ENCODE measurements at places on chromosomes 12 and 14.

GRCh38 chr12:9730011-9730410 is 2.9 kb downstream of the CLECL1 start:
- no peak for DNase-seq

- no peak for DNase-seq
Measured at GRCh38 chr14:102095231-102095870, 8.5 kb upstream of the HSP90AA1 start.

- no peak for DNase-seq
Measured at GRCh38 chr14:82113710-82114109, 580.1 kb upstream of the SEL1L start.

DNA sequence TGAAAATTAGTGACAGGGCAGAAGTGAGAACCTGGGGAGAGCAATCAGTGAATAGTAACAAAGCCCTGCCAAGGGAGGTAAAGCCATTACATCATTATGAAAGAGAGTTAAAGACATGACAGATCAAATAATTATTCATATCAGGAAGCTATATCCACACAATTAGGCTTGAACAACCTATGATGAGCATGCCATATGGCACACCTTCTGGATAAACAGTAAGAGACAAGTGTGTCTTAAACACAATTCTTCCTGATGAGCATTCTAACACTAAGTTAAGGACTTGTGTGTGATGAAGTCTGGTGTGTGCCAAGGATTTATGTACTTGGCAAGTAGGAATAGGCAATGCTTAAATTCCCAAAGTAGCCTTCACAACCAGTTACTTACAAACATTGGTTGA is 76.1 kb downstream of the GALNT4 start:
- no peak for DNase-seq

GRCh38 chr14:27427796-27428195 is 830.0 kb upstream of the NOVA1 start:
- DNase-seq = no peak

DNA sequence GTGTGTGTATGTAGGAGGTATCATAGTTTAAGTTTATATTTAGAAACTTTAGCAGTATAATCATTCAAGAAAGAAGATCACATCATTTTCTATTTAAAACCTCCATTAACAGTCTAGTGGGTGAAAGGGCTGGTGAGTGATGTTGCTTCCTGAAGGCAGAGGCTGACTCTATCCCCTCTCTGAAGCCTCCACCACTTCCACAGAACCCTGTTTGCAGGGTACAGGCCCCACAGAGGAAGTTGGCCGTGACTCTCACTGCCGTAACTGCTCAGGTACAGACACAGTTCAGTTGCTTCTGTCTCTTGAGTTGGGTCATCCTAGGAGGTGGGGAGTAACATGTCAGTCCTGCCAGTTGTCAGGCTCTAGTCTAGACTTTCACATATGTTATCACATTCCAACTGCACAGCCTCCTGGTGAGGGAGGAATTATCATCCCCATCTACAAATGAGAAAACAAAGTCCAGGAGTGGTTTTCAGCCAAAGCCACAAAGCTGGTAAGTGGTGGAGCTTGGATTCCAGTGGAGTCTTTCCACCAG is 31.5 kb downstream of the CFL2 start:
- no peak for DNase-seq

DNA sequence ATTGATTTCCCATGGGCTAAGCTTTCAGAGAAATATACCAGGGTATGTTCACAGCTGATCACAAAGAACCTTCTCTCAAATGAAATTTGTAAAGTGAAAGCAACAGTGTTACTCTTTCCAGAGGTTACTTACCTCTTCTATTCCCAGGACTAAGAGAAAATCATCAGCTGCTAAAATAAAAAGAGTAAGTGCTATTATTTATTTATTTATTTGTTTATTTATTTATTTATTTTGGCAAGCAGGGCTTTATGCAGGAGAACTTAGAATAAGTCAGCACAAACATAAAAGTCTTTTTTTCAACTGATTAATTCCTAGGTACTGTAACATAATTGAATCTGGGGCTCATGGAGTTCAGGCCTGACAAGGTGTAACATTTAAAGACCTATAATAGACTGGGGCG is 93.9 kb upstream of the SYT10 start:
- no peak for DNase-seq

DNA sequence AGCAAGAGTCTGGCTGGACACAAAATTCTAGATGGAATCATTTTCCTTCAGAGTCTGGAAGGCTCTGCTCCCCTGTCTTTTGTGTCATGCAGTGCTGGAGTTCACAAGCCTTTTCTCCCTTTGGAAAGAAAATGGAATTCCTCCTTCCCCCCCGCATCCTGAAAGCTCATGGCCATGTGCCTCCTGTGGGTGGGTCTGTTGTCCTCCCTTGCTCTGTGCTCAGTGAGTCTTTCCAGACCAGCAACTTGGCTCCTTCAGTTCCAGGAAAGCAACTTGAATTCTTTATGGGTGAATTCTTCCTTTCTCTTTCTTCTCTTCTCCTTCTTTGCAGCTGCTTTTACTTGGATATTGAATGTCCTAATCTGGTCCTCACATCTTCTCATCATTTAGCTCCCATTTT is 70.2 kb downstream of the TUNAR start:
- no peak for DNase-seq

DNA sequence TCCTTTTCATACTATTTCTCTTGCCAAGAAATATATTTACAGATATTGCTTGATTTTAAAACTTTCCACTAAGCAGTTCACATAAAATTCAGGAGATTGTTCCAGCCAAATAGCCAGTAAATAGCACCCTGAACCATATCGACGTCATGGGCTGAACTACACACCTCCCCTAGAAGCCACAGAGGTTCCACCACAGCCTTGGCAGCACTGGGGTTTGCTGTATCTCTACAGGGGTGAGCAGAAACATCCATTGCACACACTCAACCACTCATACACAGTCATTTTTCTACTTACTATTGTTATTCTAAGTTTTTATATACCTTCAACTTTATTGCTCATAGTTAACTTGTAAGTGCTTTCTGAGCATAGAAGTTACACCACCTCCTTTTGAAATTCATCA is 8.1 kb upstream of the EIF2S3B start:
- DNase-seq = peak; percentile 76

- no peak for DNase-seq
Measured at GRCh38 chr14:96207686-96208085, 3.0 kb downstream of the BDKRB2 start.

GRCh38 chr14:62655166-62655565 is 390.1 kb downstream of the KCNH5 start:
- DNase-seq = no peak

DNA sequence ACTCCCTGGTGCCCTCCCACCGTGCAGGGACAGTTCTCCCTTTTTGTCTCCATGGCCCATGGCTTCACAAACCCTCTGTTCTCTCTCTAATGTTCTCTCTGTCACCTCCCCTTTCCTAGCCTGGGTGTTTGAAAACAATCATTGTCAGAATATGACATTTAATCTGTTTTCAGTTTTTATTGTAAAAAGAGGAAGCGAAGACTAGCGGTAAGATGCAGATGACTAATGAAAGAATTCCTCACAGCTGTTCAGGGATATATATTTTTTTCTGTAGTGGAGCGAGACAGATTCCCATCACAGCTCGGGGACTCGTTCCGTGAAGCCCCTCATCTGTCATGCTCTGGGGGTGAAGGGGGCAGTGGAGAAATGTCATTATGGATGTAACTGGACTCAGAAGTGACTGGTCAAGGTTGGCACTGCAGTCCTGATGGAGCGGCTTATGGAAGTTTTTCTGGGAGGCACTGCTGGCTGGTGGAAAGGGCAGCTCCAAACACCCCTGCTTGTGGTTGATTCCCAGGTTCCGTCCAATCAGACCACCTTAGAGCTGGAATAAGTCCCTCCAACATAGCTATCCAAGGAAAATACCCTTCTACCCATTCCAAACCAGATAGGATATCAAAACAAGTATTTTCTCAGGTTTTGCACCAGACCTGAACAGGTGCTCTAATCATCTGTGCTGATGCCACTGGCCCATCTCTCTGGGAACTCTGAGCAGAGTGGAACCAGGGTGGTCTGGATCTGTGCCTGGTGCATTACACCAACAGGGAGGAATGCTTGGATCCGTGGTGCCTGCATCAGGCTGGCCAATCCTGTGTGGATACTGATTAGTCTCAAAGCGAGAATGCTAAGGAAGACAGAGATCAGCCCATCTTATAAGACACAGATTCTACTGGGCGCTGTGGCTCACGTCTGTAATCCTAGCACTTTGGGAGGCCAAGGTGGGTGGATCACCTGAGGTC is 84.7 kb downstream of the GPATCH2L start:
- DNase-seq = no peak

GRCh38 chr12:20077618-20078017 is 290.7 kb upstream of the PDE3A start:
- DNase-seq = no peak

DNA sequence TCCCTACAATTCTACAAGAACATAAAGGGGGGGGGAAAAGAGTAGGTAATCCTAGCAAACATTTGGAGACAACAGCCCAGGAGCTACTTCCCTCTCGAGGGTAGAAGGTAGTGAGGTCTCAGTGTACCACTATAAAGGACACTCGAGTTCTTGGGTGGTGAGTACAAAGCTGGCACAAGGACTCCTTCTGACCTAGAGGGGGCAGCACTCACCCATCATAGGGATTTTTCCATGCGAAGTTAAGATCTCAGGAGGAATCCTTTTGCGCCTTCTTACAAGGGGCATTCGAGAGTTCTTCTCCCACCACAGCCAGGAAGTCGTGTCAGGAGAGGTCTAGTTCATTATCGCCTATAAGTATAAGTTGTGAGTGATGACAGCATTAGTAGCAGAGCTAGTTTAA is 200.2 kb upstream of the RBM19 start:
- no peak for DNase-seq

DNA sequence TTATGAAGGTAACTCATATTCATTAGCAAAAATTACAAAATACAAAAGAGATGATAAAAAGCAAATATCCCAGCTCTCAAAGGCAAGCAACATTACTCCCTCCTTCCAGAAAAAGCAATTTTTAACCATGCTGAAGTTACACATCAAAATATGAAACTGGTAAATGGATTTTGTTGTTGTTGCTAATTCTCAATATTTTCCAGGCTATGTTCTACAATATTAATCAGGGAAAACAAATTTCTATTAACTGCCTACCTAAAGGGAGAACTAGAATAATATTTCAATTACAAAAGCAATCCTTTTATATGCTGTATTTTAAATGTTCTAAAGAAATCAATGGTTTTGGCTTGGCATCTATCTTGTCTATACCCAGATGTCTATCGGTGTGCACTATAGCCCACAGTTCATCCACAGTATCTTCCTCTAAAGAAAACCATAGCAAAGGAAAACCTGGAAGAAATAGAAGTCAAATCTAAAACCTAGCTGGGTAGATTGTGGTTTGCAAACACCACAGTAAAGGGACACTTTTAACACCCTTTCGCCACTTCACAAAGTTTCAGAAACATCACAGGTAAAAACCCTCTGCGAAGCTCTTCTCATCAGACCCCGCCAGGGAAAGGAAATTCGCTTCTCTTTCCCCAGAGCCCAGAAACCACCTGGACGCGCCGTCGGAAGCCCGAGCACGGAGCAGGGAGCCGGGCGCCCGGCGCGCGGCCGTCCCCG is 32.0 kb downstream of the TC2N start:
- peak; percentile 14 for DNase-seq

DNA sequence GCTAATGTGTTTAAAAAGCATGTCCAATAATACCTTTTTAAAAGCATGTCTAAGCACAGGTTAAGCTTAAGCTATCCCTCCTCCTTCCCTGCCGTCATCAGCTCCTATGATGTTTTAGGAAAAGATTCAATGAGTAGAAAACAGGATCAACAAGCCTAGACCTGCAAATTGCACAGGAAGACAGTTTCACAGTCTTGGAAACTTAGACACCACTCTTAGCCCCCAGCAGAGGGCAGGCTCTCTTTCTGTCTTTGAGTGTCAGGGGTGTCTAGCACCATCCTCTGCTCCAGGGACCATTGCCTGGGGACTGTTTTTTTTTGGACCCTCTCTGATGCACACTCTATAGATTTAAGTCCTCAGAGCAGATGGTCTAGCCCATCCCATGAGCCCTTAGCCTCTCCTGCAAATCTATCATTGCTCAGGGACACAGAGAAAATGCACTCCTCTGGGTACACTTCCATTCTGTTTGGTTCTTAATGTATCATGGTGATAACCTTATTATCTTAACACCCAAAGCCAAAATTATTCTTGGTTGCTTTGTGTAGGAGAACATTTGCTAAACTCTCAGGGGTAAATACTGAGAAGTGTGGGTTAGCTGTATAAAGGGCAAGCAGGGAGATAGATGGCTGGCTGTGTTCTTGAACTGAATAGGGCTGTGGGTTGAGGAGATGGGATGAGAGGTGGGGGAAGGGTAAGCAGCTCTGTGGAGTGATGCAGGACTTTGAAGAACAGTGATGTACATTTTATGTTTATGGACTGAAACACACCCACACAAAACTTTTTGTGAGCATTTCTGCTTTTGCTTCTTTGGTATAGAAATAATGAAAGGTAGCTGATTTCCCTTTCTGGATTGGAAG is 259.9 kb upstream of the DDHD1 start:
- no peak for DNase-seq

GRCh38 chr12:32756476-32757066 is 874 bp upstream of the YARS2 start:
- no peak for DNase-seq

DNA sequence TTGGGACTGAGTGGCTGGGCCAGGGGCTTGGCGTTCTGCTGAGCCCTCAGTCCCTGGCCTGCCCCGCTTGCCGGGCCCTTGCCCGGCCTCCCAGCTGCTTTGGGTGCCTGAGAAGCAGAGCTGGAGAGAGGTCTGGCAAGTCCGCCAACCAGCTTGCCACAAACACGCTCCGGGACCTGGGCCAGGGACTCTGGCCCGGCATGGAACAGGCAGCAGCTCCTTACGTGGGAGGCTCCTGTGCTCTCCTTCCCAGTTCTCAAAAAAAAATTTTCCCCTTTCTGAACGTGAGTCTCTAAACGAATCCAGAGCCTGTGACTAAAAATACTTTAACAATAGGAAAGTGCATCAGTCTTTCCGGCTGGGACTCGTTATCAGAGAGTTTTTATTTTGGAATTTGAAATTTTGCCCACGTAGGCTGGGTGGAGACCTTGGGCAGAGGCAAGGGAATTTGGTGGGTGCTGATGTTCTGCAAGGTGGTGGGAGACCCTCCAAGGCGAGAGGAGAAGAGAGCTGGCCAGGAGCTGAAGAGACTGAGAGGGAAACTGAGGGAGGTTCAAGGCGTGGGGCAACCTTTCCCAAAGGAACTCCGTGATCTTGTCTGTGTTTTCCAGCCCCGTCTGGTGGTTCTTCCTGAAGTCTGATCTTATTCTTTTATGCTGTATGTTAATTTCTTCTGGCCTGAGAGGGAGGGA is 6.8 kb upstream of the NR4A1 start:
- no peak for DNase-seq

DNA sequence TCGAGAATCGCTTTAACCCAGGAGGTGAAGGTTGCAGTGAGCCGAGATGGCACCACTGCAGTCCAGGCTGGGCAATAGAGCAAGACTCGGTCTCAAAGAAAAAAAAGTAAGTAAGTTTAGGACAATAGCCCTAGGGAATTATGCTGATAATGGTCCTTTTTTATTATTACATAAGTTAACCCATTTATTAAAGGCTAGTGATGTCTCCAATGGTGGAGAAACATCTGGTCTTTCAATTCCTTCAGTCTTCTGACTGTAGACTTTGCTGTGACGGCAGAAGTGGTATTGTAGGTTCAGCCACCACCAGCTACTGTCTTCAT is 27.4 kb downstream of the DDX47 start:
- no peak for DNase-seq

GRCh38 chr14:55537782-55538181 is 42.2 kb upstream of the KTN1 start:
- no peak for DNase-seq

Data from activated naive CD8-positive, alpha-beta T cell treated with anti-CD3 and anti-CD28 coated beads, Interleukin-2, amount 50 U/mL, for 24 hours (primary cell).